NCI-H1417 (cell line): ENCODE measurements at places on chromosomes 5 and 9.

GRCh38 chr5:176134529-176135223, 103.5 kb upstream of the SIMC1 start:
- no peak for DNase-seq

GRCh38 chr5:3092211-3092610, 340.7 kb upstream of the IRX2 start:
- no peak for DNase-seq

DNA sequence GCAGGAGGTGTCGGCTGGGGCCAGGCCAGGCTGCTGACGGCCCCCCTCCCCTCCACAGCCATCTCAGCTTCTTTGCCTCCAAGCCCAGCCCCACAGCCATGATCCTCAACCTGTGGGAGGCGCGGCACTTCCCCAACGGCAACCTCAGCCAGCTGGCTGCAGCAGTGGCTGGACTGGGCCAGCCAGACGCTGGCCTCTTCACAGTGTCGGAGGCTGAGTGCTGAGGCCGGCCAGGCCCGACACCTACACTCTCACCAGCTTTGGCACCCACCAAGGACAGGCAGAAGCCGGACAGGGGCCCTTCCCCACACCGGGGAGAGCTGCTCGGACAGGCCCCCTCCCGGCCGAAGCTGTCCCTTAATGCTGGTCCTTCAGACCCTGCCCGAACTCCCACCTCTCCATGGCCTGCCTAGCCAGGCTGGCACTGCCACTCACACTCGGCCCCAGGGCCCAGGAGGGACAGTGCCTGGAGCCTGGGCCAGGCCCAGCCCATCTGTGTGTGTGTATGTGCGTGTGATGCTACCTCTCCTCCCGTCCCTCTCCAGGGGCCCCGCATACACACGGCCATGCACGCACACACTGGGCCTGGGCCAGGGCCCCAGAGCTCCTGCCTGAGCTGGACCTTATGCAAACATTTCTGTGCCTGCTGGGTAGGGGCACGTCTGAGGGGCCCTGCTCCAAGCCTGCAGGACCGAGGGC, 19.3 kb downstream of the HK3 start:
- no peak for DNase-seq

- peak; percentile 5 for DNase-seq
These were observed 16.3 kb upstream of the NPR2 start for GRCh38 chr9:35774907-35775635.

DNA sequence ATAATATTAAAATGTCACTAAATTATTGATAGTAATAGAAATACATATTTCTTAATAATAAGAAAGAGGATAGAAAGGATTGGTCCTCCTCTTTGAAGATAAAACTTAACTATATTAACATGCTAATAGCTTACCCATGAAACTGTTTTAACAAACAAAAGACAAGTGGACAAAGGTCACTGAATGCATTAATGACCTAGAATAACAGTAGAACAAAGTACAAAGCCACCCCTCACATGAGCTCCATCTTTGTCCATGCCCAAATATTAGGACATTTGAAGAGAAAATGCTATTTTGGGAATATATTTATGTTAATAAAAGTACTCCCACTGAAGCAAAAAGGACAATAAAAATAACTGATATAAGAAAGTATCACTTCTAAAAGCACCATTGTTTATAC, 34.1 kb upstream of the SLC22A5 start:
- no peak for DNase-seq

DNA sequence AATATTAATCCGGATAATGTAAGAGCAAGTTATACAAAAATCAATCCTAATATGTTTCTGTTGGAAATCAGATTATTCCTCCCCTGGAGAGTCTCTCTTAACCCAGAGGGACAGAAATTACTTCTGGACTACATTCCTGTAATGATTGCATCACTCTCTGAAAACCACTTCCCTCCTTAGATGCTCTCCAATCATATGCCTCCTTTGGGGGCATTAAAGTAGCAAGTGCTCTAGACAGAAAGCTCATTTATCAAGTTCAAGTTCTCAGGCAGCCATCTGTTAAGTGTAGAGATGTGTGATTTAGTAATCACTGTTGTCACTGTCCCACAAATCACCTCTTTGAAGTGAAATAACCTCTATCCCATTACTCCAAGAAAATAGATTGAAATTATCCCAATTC, 247.1 kb downstream of the SLCO4C1 start:
- DNase-seq = peak; percentile 79

DNA sequence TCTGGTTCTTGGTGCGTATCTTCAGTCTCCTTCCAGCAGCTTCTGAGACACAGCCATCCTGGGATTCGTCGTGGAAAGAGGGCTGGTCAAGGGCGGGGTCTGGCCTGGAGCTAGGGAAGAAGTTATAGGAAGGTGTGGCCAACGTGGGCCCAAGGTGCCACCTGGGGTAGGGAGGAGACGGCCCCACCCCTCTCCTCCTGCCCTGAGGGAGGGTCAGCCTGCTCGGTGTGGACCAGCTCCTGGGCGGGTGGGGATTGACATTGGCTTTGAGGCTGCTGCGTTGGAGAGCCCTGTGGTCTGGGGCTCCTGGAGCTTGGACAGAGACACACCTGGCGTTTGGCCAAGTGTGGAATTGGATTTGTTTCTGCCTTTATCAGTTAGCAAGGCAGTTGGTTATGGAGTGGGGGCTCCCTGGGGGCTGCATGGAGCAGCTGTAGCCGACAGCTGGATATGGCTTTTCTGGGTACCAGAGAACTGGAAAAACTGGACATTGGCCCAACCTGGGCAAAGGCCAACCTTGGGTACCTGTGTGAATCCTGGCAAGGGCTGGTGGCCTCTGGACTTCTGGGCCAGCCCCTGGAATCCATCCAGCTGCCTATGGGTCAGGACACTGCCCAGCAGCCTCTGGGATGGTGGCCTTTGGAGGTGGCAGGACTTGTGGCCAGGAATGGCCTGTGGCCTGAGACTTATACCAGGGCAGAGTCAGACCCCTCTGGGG, 75.7 kb upstream of the PPP1R26 start:
- no peak for DNase-seq
